COR-L47 (cell line): ENCODE measurements at places on chromosomes 13 and 19.

GRCh38 chr13:47478985-47479384, 522.1 kb downstream of the SUCLA2 start:
- DNase-seq: no peak

- no peak for DNase-seq
These were observed 987.9 kb downstream of the OLFM4 start for GRCh38 chr13:54016542-54016941.

DNA sequence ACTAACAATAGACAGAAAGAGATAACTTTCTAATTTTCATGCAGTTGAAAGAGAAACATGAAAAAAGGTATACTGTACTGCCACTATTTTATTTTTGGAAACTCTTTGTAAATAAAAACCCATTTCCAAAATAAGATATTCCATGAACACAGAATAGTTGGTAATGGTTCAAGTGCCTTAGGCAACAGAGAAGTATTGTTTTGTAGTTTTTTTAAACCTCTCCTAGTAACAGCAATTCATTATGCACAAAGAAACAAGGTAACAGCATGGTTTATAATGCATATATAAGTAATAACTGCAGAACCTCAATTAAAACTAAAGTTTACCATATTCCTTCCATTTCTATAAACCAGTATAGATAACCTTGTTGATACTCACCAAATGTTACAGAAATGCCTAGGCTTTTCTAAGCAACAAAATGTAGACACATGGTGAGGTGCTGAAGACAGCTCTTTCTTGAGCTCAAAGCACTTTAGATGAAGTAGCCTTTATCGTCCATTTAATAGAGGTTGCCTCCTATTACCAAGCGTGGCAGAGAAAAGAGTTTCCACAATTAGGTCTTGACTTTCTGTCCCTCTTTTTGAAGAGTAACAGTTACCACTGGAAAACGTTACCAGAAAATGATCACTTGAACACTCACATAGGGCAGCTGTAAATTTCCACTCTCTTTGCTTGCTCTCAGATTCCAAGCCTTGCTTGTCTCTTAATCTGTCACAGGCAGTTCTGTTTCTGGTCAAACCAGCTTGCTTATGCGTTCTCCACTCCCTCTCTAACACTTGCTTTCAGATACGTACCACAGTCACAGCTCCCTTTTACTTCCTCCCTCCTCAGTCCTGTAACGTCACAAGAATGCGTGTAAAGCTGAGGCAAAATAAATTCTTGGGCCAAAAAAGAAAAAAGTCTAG, 42.9 kb downstream of the CAB39L start:
- DNase-seq: no peak

DNA sequence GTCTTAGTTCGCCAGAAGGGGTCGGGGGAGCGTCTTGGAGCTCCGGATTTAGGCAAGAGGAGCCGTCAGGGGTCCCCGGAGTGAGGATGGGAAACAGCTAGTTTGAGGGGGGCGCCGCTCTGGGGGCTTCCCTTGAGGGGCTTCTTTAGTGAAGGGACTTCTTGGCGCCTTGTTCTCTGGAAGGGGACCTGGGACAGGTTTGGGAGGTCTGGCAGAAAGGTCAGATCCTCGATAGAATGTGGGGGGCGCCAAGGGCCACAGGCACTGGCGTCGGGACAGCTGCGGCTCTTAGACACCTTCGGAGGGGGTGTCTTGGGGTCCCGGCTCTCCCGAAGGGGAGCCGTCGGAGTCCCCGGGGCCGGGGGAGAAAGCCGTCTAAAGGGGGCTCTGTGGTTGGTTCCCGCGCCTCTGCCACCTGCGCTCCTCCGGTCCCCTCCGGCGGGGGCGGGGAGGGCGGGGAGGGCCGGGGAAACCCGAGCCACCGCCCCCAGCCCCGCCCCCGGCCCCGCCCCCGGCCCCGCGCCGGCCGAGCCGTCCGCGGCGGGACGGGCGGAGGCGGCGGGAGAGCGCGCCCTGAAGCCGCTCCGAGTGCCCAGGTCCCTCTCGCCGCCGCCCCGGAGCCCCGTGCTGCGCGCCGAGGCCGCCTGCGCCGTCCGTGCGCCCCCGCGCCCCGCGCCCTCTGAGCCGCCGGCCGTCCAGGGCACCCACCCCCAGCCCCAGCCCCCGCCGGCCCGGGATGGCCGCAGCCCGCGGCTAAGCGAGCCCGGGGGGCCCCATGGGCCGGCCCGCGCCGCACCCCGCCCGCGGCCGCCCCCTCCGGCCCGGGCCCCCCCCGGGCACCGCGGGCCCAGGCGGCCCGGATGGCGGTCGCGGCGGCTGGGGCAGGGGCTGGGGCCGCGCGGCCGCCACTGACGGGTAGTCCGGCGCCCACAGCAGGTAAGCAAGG, at the start of gene NRTN:
TSS of gene NRTN (plus strand) at position 552 of the 946 bp plus-strand sequence. CDS start 19,099 bp downstream, outside the sequence.
- DNase-seq: no peak

- DNase-seq: no peak
These were observed 53.4 kb downstream of the KCNC3 start for GRCh38 chr19:50275577-50276368.
